ENCODE measurements at places on chromosomes 2 and 18.

GRCh38 chr2:46328291-46328690 lies 31.1 kb downstream of the EPAS1 start:
- DNase-seq = no peak

DNA sequence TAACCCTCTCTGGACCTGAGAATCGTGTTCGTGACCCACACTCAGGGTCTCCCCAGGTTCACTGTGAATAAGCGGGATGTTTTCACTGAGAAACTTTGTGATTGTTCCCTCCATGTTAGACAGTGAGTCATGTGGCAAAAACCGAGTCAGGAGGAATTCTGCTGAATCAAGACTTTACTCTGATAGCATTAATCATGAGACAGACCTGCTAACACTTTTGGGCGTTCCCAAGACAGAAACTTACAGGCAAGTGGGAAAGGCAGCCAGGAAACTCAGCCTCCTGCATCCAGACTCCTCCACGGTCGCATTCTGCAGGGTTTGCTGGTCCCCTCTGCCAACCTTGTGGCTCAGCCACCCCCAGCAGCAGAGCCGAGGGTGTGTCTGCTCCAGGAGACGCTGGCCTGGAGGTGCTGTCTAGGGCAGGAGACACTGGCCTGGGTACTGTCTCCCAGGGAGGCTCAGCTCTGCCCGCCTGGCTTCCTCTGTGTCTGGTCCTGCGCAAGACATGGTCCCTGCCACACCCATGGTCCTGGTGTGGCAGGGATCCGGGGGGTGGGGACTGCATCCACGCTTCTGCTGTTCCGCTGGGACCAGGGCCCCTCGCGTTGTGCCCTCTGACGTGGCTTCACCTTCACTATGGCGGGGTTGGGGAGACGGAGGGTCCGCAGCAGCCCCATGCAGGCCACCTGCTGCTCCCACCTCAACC lies 177.4 kb downstream of the TWIST2 start:
- DNase-seq = no peak

GRCh38 chr2:186042207-186043028 lies 303.8 kb downstream of the FSIP2 start:
- no peak for DNase-seq

DNA sequence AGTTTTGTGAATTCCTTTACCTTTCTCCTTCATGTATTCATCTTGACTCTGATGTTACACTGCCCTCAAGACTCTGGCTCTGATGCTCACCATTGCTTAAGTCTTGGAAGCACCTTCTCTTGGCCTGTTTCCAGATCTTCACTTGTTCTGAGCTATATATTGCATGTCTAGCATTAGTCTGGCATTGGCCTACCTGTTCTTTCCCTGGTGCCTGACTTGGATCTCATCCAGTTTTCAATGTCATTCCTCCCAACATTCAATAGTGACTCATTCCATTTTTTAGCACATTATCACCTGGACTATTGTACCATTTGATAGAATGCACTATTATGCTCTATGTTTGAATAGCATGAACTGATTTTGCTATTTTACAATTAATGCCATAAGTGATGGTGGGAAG lies 127.3 kb upstream of the NYAP2 start:
- DNase-seq = no peak

DNA sequence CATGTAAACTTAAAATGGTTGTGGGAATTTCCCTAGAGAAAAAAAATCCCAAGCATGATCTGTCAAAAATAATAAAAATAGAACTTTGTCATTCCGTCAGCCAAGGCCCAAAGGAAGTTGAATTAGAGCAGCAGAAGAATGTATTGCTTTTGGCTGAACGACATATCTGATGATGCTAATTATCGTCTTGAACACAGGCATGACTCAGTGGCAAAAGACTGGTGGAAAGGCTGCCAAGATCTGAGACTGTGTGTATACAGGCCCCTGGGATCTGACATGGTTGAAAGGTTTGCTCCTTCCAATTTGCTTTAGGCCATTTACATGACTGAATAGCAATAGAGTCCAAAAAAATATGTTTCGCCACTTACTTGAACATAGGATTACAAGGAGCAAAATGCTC lies 1057.1 kb upstream of the CRIM1 start:
- DNase-seq = no peak

GRCh38 chr2:241987726-241988125 lies 118.2 kb downstream of the RTP5 start:
- no peak for DNase-seq
